NCI-H524 (cell line): ENCODE measurements at places on chromosomes 1 and 21.

DNA sequence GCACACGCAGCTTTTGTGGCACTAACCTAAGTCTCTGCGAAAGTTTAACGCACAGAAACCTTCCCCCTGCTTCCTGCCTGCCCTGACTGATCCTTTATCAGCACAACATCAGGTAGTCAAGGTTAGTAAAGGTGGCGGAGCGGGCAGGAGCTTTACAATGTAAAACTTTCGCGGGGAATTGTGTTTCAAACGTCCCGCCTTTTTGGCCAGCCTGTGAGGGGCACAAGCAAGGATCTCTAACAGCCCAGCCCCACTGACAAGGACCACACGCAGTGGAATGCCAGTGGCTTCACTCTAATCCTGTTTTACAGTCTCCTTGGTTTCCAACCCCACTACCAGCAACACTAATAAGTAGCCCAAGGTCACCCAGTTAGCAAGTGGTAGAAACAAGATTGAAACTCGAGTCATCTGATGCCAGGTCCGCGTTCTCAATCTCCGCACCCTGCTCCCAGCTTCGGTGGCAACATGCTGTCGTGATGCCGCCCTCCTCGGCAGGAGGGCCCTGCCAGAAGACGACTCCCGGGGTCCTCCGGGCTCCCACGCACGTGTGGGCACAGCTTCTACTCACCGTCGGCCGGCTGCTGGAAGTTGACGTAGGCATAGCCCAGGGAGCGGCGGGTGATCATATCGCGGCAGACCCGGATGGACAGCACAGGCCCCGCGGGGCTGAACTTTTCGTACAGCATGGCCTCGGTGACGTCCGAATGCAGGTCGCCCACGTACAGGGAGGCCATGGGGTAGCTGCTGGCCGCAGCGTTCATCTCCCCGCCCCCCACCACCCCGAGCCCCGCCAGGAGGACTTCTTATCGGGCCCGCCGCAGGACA lies 1.2 kb downstream of the PABPC4 start:
- no peak for DNase-seq

DNA sequence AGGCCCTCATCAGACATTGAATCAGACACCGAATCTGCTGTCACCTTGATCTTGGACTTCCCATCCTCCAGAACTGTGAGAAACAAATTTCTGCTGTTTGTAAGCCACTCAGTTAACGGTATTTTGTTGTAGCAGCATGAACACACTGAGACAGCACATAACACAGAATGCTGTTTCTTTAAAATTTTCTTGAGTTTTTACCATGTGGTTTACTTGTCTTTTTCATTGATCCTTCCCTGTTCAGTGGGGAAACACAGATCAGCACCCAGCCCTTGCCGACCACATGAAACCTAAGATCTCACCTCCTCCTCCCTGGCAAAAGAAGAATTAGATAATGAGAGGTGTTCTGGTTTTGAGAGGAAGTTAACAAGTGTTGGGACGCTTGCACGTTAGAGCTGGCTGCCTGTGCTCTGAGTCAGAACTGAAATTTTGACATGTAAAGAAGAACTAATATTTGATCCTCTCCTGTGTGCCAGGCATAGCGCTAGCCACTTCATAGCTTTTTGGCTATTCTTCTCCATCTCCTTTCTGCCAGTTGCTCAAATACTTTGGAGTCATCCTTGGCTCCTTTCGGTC lies 179.6 kb downstream of the DHRS3 start:
- no peak for DNase-seq

- DNase-seq = no peak
These were observed 80.5 kb upstream of the CNIH3 start for GRCh38 chr1:224535641-224536040.

GRCh38 chr1:3317456-3317855 lies 137.0 kb upstream of the ARHGEF16 start:
- no peak for DNase-seq

DNA sequence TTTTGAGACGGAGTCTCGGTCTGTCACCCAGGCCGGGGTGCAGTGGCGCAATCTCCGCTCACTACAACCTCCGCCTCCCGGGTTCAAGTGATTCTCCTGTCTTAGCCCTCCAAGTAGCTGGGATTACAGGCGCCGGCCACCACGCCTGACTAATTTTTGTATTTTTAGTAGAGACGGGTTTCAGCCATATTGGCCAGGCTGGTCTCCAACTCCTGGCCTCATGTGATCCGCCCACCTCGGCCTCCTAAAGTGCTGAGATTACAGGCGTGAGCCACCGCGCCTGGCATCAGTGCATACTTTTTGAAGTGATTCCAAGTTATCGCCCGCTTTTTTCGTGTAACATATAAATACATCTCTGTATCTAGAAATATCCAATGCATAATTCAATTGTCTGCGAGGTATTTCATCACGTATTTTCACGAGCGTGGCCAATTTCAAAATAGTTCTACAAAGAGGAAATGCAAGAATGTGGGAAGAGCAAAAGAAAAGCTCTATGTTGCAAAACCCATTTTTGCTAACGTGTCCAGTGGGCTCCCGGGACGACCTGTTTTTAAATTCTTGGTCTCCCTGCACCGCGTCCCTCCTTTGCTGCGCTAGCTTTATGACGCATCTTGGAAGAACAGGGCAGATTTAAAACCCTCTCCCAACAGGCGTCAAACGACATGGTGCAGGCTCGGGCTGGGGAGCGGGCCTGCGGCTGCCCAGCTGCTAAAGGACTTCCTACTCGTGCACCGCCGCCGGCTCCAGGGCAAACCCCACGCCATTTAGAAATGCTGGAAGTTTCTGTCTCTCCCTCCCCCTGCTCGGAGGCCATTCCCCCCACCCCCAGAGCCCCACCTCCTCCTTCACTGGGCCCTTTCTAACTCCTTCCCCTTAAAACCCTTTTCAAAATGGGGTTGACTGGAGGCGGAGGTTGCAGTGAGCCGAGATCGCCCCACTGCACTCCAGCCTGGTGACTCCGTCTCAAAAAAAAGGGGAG lies 923 bp upstream of the IFNGR2 start:
- DNase-seq = peak; percentile 17

- no peak for DNase-seq
These were observed 11.4 kb upstream of the PRELP start for GRCh38 chr1:203464226-203464625.
